ENCODE measurements at places on chromosomes 5 and 9.

DNA sequence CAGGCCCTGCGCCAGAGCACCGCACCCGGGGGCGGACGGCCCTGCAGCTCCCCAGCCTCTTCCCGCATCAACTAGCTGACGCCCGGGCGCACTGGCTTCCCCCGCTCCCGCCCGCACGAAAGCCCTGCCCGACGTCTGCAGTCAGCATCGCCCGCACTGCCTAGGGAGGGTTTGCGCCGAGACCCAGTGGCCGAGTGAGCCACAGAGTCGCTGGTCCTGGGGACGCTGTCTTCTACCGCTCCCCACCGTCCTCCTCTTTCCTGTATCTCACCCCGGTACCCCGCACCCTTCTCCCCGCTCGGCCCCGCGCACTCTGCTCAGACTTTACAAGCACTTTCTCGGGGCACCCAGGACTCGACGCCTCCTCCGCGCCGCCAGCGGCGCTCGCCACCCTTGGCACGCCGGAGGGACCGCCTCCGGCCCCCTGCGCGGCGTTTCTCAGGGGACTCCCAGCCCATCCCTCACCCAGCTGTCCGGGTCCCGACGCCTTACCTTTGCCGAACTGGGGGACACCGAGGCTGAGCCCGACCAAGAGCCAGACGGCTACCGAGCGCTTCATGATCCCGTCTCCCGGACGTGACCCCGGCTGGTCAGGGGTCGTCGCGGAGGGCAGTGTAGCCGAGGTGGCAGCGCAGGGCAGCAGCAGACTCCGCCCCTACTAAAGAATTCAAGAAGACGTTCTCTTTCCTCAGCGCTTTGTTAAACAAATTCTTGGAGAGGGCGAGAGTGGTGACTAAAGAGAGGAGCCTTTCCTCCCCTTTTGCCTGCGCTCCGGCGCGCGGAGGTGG is 670 bp downstream of the EDIL3 start:
- DNase-seq, result no peak

- no peak for DNase-seq
These were observed 13.0 kb downstream of the CXXC5 start for GRCh38 chr5:139660923-139661814.

DNA sequence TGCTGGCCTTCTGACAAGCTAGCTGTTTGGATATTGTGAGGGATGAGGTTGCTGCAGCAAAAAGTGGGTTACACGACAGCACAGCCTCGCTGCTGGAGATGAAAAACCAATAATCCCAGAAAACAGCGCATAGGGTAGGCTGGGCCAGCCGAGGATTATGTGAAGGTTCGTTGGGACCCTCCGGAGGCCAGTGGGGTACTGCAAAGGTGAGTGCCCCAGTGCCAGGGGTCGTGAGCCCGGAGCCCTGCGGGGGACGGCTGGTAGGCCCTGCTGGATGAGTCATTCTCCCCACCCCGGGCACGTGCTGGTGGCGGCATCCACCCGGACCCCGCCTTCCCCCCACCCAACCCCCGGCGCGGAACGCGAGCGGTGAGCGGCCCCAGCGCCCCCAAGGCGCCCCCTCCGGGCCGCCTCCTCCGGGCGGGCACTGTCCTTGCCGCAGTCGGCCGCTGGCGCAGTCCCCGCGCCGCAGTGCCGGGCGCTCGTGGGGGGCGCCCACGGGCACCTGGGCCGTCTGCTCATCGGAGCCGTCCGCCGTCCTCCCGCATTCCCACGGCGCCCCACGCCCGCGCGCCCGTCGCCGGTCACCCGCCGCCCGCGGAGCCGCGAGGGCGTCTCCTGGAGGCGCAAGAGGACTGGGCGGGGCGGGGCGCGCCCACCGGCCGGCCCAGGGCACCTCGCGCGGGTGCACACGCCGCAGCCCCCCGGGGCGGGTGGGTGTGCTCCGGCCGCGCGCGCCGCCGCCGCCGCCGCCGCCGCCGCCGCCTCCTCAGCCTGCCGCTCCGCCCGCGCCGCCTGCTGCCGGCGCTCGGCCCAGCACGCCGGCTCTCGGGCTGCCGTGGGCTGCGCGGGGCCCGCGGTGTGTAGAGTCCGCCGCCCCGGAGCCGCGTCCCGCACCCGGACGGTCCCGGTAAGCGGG is at the start of gene PHF24:
TSS of gene PHF24 (plus strand) at position 794 of the 919 bp plus-strand sequence. CDS start 13,014 bp downstream, outside the sequence.
- no peak for DNase-seq

DNA sequence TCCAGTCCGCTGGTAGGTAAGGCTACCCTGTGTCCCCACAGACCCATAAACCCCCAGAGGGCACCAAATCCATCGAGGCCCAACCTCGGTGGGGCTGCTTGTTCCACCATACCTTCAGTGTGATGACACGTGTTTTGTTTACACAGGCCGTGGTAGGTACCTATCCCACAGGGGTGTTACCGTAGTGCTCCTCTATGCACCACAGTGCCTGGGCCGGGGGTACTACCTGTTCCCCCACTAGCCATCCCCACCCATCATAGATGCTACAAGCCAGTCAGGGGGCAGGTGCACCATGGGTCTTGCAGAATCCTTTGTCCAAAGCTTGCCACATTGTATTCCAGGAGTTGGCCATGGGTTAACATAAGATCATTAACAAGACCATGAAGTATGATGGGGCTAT is 796.2 kb downstream of the EFNA5 start:
- no peak for DNase-seq

GRCh38 chr5:565782-566440 is 41.7 kb upstream of the SLC9A3 start:
- no peak for DNase-seq

DNA sequence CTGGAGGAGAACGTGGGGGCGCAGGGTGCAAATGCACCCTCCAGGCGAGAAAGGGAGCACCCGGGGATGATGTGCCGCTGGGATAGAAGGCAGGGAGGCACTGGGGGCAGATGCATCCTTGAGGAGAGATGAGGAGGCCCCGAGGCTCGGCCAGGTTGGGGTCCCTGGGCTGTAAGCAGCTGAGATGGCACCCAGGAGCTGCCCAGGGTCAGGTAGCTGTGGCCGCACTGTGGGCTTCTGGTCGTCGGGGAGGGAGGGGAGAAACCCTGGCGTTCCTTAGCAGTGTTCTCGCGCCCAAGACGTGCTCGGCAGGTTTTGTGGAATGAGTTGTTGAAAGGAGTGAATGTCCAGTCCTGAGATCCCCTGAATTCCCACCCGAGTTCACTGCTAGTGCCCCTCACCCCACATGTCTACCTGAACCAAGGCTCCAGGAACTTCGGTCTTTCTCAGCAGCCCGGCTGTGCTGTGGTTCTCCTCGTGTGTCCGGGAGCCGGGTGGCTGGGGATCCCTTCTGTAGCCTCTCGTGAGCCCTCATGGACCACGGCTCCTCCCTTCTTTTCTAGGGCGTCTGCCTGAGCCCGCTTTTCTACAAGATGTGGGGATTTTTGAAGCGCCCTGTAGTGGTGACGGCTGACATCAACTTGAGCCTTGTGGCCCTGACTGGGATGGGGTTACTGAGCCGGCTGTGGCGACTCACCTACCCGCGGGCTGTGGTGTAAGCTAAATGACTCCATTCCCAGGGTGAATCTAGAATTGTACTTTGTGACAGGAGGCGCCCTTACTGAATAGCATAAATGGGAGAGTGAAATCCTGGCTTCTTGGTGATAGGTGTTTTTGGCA is 1.1 kb downstream of the POMT1 start:
- DNase-seq, result peak; percentile 44

DNA sequence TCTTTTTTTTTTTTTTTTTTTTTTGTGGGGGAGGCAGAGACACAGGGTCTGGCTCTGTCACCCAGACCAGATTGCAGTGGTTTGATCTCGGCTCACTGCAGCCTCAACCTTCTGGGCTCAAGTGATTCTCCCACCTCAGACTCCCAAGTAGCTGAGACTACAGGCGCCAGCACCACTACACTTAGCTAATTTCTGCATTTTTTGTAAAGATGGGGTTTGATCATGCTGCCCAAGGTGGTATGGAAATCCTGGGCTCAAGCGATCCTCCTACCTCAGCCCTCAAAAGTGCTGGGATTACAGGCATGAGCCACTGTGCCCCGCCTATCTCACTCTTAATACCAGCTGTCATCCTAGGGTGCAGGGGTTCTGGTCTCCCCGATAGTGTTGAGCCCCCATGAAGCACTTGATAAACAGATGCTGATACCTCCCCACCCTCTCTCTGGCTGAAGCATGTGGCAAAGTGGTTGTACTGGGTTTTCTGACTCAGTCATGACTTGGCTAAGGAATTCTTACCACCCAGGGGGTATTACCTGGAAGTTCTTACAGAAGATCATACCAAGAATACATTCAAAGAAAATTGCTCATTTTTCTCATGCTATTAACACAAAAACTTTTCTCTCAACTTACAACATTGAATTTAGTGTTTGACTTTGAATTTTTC is 110.2 kb upstream of the DAPK1 start:
- DNase-seq, result no peak

Measured in effector CD4-positive, alpha-beta T cell (primary cell).